BJ (cell line): ENCODE measurements at places on chromosomes 2 and 18. TPM values are rescaled to one million over a fixed set of nuclear protein-coding genes. Genes with fewer than 3 reads are reported as not detected.

PRADC1 gene
- polyA plus RNA-seq = 19.4 and 19.7 TPM in 2 replicates

STARD6 gene
- not detected in 2 replicates for polyA plus RNA-seq

CABLES1 gene
- polyA plus RNA-seq = 4.3 and 5.4 TPM in 2 replicates

ZDBF2 gene
- 2.5 and 5.1 TPM in 2 replicates for polyA plus RNA-seq

OTOS gene
- polyA plus RNA-seq = not detected in 2 replicates

UGT1A4 gene
- polyA plus RNA-seq = not detected in 2 replicates

RGPD3 gene
- polyA plus RNA-seq = 0.02 and 0.10 TPM in 2 replicates

ST6GAL2 gene
- 0.04 TPM in 1 of 2 replicates, not detected in the other for polyA plus RNA-seq

SLC4A5 gene
- 0.07 and 0.16 TPM in 2 replicates for polyA plus RNA-seq

HK2 gene
- 21.8 and 23.8 TPM in 2 replicates for polyA plus RNA-seq

MDH1B gene
- polyA plus RNA-seq = 0.39 and 0.76 TPM in 2 replicates

LOXHD1 gene
- polyA plus RNA-seq = not detected in 2 replicates

DNA sequence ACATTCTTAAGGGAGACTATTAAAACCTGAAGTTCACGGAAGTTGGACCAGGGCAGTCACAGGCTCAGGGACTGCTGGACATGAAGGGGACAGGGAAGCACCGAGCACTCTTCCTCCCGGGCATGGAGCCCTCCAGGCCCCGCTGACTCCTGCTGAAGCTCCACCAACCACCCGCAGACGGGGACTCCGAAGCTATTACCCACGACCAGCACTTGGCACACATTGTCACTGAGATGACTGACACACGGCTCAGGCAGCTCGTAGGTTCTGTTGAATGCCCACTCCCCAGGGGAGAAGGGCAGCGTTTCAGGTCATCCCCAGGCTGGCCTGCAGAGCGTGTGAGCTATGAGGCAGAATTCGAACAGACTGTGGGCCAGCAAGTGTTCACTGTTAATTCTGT is 234.8 kb downstream of the NDUFA10 start:
- no peak for DNase-seq

DNA sequence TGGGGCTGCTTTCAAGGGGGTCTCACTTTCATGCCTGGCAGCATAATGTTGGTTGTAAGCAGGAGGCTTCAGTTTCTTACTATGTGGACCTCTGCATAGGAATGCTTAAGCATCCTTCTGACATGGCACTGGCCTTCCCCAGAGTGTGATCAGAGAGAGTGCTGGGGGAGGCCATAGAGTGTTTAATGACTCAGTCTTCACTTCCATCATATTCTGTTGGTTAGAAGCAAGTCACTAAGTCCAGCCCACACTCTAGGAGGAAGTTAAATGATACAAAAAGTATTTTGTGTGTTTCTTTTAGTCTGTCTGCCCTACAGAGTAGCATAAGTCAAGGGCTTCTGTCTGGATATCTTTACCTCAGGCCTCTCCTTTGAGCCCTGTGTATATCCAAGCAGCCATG is 64.9 kb downstream of the GALNT1 start:
- DNase-seq = no peak

- DNase-seq = no peak
Measured at GRCh38 chr18:26252411-26252810, 26.2 kb downstream of the TAF4B start.

DNA sequence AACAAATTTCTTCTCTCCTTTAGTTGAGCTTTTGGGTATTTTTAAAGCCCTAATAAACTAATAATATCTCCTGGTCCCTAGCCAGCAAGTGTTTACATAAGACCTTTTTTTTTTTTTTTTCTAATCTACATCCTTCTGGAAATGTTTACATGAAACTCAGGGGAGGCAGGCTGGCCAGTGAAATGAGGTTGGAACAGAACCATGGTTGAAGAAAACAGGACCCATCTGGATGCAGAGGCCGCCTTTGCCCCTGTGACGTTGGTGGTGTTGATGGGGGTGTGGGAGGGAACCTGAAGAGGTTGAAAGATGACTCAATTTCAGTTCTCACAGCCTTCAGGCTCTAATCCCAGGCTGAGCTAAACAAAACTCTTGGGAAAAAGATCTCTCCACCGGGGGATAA is 118.5 kb downstream of the NRP2 start:
- DNase-seq = no peak

GRCh38 chr2:240182001-240182400 is 41.5 kb upstream of the OTOS start:
- DNase-seq = no peak

DNA sequence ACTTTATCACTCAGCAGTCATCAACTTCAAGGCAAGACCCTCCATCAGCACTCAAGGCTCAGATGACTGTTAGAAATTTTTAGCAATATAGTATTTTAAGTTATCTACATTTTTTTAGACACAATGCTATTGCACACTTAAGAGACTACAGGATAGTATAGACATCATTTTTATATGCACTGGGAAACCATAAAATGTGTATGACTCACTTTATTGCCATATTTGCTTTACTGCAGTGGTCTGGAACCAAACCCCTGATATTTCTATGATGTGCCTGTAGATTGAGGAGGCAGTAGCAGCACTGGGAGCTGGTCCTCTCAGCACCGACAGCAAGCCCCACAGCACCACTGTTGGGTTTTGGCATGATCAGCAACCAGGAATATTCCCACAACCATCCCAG is 264.8 kb upstream of the HNRNPA3 start:
- no peak for DNase-seq

DNA sequence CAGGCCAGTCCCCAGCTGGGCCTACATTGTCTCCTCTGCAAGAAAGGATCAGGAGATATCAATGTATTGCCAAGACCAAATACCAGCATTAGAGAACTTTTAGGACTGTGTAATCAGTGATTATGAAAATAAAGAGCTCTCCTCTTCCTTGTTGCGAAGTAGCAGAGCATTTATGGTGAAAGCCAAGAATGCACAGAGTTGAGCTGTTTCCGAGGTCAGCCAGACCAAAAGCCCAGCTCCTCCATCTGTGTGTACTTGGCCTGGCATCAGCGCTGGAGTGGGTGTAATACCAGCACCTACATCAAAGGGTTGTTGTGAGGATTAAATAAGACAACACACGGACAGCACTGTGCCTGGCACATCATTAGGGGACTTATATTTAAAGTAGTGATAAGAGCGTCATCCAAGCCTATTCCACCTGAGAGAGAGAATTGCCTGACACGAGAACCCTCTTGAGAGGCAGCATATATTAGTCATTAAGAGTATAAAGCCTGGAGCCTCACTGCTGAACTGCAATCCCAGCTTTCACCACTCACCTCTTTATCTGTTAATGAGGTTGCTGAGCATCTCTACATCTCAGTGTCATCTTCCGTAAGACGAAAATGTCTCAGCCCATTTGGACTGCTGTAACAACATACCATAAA is 7.4 kb upstream of the SLC16A14 start:
- no peak for DNase-seq

DNA sequence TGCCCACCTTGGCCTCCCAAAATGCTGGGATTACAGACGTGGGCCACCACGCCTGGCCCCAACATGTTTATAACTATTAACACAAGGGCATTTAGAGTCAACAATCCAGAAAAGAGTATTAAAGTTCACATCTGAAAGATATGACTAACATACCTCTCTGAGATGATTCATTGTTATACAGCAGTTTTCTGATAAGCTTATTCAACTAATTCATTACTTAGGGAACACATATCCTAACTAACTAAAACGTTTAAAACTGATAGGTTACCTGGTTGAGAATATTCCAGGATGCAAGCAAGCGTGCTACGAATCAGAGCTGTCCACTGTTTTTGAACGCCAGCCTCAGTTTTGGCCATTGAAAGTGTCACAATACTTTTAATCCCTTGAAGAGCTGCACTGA is 34.0 kb upstream of the STRN start:
- no peak for DNase-seq

DNA sequence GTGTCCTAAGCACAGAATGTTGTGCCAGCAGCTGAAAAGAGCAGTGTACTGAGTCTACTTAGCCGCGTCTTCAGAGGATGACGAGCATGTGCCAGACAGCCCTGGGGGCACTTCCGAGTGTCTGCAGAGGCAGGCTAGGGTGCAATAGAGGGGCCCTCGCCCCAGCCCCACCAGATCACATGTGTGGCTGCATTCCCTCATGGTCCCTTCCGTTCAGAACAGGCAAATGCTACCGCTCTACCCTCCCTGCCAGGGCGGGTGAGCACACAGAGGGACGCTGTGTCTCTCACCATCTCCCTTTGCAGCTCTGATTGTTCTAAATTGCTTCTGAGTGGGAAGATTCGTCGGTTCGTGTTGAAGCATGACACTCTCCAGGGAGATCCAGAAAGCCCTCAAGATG is 212.2 kb upstream of the RAB12 start:
- no peak for DNase-seq

DNA sequence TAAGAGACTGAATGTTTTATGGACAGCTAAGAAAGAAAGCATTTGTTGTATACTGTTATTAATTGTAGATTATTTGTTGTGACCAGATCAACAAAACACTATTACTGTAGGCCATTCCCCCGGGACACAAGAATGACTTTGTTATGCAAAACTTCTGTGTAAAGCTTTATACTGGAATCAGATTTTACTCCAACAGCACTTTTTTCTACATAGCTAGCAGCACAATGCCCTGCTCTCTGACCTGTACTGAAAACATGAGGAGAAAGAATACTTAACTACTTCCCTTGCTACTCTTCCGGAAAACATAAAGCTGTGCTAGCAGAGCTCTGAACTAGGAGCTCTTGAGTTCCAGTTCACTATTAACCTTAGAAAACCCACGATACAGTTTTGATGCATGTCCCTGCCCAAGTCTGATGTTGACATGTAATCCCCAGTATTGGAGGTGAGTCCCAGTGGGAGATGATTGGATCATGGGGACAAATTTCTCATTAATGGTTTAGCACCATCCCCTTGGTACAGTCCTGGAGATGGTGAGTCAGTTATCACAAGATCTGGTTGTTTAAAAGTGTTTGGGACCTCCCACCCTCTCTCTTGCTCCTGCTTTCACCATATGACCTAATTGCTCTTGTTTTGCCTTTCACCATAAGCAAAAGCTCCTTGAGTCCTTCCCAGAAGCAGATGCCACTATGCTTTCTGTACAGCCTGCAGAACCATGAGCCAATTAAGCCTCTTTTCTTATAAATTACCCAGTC is 601.1 kb upstream of the PIK3C3 start:
- DNase-seq = no peak

DNA sequence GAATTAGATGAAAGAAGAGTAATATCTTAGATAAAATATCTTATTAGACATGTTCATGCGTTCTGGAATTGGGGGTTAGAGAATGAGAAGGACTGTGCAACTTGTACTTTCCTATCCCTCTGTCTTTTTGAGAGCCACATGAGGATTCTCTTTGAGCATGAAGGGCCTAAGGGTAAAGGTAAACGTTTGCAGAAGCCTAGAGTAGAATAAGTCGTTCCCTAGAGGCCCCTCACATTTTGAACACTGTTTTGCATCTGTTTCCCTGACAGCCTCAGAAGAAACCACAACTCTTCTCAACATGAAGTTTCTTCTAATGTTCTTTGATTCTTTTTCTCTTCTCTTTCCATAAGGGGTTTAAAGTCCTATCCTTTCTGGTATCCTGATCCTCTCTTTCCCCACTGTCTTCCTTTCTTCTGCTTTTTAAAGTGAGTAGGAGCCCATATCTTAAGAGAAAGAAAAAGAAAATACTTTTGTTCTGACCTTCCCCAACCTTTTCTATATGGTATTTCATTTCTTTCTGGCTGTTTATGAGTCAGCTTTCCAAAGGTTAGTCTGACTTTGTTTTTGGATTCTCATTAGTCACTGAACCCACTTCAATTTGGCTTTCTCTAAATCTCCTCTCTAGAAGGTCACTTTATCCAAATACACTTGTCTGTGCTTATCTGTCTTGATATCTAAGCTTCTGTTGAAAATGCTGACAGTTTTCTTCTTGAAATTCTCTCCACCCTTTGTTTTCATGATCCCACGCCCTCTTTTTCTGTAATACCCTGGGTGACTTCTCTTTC is 34.8 kb downstream of the PPP1R1C start:
- DNase-seq = no peak

DNA sequence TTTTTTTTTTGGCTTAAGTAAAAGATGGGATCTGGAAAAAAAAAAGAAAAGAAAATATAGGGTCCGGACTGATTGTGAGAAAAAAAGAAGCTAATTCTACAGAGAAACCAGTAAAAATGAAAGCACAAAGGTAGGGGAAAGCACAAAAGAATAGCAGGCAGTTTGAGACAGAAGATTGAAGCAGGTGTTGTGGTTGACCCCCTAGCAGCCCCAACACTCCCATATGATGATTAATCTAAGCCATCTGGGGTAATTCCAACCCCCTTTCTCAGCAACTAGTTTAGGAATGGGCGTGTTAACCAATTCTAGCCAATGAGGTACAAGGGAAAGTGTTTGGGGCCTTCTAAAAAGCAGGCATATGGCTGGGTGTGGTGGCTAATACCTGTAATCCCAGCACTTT is 77.0 kb downstream of the MBD2 start:
- no peak for DNase-seq

DNA sequence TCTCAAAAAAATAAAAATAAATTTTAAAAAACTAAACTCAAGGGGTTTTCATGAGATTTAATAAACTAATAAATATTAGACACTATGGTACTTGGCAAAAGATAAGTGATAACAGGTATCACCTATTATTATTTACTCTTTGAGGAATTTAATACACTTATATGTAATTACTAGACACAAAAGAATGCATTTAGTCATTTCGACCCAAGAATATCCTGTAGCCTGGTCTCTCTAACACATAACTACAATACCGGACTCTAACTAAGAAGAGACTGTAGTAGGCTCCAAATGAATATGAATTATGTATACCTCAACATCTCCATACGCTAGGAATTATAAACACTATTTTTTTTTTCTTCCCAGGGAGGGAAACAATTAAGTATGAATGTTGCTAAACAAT is 850.7 kb downstream of the CPS1 start:
- DNase-seq = no peak

DNA sequence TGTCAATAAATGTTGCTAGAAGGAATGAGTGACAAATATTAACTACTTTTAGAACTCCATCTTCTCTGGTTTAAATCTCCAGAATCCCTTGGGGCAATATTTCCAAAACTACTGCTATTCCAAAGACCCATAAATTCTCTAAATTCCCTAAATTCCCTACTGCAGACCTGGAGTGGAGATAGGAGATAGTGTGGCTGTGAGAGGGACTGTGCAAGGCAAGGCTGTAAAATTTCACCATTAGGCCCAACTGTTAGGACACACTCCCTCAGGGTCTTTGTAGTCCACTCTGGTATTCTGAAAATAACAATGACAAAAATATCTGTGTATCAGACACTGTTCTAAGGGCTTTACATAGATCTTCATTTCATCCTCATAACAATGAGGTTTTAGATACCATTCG is 67.9 kb downstream of the MYL12B start:
- DNase-seq = no peak

DNA sequence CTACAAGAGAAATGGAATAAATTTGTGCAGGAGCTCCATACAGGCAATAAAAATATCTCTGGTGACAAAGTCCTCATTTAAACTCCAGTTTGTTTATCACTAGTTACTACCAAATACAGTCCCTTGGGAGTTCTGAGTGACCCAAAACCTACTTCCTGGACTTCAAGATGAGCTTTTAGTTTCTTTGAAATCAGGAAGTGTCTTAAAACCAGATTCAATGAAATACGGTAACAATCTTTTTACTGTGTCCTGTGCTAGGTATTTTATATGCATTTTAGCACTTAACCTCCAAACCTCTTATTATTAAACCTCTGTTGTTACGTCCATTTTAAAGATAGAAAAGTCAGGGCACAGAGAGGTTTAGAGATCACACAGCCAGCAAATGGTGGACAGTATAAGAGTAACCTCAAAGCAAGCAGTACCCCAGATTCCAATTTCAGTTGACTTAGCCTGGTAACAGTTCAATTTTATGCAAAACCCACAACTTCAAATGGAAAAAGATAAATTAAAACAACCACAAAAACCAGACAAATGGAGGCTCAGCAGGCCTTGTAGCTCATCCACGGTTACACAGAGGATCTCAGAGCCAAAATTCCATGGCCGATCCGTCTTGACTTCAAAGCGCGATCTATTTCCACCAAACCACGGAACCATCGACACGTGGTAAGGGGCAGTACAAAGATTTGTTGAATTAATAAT is 1.3 kb upstream of the KCMF1 start:
- no peak for DNase-seq
